Muscle of arm (tissue), 14 donors: ENCODE measurements at places on chromosomes 11 and 22.

DNA sequence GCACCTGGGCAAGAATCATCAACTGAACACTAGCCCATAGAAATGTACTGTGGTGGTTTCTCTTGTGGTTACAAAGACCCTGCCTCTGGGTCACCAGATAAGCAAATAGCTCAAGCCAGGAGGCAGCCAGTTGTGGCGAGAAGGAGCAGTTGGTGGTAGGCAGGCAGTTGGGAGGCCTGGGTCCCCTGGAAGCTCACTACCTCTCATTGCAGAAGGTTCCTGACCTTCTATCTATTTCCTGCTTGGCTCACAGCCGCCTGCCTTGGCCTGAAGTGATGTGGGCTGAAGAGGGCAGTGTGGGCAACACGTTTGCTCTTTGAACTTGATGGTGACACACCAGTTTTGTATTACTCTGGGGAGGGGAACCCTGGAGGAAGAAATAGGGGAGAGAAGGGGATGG, 34.7 kb downstream of the NECTIN1 start:
- DNase-seq = no peak

DNA sequence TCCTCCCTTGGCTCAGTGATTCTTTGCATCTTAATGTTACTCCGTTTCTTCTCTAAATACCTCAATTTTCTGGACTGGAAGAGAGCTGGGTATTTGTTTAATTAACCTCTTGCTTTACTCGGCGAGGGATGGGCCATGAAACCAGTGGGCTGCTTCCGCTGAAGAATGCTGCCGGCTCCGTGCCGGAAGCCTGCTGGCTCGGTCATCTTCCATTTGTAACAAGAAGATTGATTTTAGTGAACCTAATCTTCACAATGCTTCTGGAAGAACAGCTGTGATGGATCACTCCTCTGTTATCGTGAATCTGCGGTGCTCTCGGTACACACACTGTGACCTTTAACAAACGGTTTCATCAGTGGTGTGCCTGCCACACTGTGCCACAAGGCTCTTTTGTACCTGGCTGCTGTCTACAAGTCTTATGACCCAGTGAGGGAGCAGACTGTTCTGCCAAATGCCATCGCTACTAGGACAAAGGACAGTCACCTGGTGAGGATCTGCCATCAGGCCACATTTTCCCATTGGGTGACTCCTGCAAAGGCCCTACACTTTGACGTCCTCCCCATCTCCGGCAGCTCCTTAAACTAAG, 25.3 kb upstream of the PARVB start:
- no peak for DNase-seq

GRCh38 chr11:128574576-128575011, 12.8 kb downstream of the ETS1 start:
- no peak for DNase-seq

DNA sequence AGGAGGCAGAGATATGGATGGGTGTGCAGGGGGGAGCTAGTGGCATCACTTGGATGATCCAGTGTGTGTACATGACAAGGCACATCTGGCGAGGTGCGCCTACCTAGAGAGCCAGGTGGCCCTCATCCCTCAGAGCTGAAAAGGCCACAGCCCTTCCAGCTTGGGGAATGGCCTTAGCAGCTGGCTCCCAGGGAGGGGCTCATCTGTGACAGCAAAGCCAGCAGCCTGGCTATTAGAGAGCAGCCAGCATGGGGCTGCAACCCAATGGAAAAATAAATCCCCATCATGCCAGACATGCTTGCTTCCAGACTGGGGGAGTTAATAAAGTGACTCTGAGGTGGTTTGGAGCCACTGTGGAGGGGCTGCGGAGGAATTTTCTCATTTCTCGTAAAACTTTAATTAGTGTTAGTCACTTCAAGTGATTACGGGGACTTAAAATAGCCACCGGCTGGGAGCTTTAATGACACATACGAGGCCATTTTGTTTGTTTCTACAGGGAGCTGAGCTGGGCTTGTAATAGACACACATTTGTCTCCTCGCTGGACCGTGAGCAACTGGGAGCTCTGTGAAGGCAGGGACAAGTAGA, 111.2 kb upstream of the ALX4 start:
- DNase-seq = no peak

DNA sequence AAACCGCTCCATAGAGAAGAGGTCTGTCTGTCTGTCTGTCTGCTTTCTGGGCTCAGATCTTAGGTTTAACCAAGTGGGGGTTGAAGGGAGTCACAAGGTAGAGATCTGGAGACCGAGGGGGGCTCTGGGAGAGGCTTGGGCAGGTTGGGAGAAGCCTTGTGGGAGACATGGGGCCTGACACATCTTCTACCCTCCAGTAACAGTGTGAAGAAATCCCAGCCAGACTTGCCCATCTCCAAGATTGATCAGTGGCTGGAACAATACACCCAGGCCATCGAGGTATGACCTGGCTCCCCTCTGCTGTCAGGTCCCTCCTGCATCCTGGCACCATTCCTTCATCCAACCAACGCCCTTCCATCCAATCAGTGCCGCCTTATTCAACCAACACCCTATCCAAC, 7.4 kb downstream of the PRR33 start:
- no peak for DNase-seq

DNA sequence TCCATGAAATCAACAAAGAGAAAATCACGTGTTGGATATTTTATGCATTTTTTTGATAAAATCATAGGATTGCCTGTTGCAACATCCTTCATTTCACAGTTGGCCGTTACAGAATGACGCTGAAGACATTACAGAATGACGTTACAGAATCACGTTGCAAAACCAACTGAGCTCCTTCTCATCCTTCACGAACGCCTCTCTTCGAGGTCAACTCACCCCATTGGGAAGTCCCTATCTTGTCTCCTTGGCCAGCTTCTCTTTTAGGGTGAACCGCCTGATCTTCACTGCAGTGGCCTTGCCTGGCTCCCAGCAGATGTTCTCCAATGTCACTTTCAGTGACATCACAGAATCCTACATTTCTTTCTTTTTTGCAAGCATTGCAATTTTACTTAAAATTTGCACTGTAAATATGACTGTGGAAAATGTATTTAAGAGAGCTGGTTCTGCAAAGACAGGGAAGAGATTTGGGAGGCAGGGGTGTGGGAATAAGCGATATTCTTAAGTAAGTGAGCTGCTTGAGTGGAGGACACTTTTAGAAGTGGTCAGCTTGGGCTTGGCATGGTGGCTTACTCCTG, 5.1 kb downstream of the KRTAP5-7 start:
- DNase-seq = no peak

DNA sequence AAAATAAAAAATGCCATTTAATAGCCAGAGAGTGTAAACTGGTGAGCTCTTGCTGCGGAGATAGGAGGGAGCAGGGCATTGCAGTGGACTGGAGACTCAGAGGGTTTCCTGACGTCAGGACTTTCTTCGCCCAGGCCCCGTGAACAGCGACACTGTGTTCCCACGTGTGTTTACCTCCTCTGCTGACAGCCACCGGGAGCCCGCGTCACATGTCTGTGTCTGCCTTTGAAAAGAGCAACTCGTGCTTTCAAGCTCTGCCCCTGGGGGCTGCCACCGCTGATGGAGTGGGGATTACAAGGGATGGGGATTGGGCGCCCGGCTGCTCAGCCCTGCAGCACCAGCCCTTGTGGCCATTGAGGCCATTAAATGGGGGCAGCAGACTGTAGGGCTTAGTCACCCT, 3.3 kb downstream of the TANGO2 start:
- DNase-seq = no peak

DNA sequence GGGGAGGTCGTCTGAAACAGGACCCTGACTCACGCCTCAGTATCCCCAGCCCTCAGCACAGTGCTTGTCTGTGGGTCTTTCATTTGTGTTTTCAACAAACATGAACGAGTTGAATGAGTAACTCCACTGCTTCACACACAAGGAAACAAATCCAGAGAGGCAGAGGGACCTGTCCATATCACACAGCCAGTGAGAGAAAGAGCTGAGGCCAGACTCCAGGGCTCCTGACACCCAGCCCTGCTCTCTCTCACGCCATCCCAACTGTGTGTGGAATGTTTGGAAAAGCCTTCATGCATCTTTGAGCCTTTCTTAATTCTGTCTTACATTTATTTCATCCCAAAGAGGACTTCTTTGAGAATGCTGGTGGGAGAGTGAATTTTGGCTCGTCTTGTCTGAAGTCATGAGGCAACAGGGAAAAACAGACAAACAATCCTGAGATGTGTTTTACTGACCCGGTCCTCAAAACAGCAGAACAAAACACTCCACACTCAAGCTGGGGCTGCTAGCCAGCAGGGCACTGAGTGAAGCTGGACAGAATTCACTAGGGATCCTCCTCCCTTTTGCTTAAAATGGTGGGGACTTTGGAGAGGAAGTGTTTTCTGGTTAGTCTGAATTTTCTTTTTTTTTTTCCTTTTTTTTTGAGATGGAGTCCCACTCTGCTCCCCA, 19.7 kb upstream of the ALG8 start:
- DNase-seq = no peak

DNA sequence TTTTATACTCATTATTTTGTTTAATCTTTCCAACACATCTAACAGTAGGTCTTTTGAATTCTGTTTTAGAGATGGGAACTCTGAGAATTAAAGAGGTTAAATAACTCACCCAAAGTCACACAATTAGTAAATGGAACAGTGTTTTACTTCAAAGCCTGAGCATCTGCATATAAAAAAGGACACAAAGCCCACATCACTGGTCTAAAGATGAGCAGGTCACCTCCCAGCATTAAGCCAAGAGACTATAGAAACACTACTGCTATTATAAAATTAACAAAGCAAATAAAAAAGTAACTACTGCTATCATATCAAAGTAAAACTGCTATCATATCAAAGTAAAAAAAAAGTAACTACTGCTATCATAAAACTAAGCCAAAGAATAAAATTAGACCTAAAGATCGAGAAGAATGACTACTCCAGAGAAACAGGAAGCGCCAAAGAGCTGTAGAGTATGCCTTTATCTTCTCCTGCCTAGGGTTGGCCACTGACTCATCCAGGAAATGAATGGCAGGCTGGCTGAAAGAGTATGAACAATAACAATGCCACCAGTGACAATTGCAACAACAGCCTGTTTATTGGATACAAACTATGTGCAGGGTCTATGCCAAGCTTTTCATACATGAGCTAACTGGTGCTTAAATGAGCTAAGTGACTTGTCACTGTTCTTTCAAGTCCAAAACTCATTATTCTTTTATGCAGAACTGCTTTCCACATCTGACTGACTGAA, 1153.0 kb upstream of the TENM4 start:
- DNase-seq = no peak

- no peak for DNase-seq
These were observed 7.9 kb upstream of the ALKBH8 start for GRCh38 chr11:107573438-107573837.

- no peak for DNase-seq
These were observed 15.4 kb downstream of the PRR14L start for GRCh38 chr22:31734512-31734911.

DNA sequence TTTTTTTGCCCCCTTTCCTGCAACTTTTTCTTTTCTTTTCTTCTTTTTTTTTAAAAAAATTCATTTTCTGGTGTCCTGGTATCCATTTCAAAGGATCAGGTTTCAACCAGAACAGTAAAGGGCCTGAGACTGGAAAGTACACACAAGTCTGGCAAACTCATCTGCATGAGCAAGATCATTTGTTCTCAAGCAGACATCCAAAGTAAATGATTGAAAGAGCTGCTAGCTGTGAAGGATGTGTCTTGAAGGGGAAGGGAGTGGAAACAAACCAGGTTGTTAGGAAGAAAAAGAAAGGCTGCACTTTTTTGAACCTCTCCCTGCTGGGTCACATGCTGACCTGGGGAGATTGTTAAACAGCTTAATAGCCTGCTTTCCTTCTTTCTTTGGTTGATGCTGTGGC, 5.3 kb downstream of the YAP1 start:
- DNase-seq = peak; percentile 15

DNA sequence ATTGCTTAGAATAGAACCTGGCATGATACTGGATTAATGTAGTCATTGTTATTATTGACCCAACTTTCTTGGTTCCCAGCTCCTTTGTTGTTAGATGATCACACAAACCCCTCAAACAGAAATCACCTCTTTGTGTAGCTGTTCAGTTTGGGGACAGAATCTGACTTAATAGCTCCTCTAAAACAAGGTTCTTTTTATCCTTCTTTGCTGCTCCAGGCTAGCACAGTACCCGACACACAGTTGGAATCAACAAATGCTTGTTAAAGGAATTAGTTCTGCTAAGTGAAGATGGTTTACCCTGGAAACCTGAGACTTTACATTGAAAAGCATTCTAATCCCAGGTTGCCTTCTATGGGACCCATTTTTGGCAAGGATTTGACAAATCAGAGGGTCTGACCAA, 43.9 kb downstream of the GAB2 start:
- DNase-seq = no peak

GRCh38 chr11:116990061-116990473, 108.2 kb downstream of the SIK3 start:
- DNase-seq = peak; percentile 59
